Hematopoietic multipotent progenitor cell (in vitro differentiated cells): ENCODE measurements at places on chromosomes 7 and 10. TPM values are rescaled to one million over a fixed set of nuclear protein-coding genes. Genes with fewer than 3 reads are reported as not detected.

- DNase-seq, result no peak
These were observed 547.8 kb upstream of the IGFBP3 start for GRCh38 chr7:46468753-46469356.

Gene TMEM236
- under 0.01 TPM for total RNA-seq

DNA sequence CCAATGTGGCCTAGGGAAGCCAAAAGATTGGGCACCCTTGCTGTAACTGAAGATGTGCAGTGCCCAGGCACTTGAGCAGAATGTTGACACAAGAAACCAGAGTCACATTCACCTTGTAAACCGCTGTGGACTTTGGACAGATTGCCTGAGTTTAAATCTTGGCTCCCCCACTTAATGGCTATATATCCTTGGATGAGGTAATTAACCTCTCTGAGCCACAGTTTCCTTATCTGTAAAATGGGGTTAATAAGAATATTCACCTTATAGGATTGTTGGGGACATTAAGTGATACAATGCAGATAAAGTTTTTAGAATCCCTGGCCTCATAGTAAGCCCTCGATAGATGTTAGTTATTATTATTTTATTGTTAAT is 331.0 kb downstream of the LRMDA start:
- DNase-seq, result no peak

DNA sequence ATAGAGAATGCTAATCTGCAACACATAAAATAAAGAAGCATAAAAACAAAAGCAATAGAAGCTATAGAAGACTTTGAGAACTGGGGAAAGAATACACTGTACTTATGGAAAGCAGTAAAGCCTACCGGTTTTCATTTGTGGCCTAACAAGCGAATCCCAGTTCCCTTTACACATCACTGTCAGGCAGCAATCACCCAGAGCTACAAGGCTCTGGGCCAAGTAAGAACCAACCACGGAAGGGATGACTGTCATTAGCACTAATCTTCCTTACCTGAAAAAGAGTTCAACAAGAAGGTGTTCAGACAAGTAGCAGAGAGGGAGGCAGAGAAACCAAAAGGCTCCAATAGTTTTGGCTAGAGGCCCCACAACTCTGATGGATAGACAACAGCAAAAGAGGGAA is 15.0 kb downstream of the CCDC6 start:
- no peak for DNase-seq
